ENCODE measurements at places on chromosomes 7 and 10.
A peak's percentile ranks its signal among the peaks of the same experiment; 100 is the strongest.

DNA sequence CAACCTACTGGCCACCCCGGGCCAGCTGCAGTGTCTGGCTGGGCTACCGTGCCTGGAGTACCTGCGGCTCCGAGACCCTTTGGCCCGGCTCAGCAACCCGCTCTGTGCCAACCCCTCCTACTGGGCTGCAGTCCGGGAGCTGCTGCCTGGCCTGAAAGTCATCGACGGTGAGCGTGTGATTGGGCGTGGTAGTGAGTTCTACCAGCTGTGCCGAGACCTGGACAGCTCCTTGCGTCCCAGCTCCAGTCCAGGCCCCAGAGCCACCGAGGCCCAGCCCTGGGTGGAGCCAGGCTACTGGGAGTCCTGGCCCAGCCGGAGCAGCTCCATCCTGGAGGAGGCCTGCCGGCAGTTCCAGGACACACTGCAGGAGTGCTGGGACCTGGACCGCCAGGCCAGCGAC is 4.2 kb downstream of the RARRES2 start:
- no peak for DNase-seq

DNA sequence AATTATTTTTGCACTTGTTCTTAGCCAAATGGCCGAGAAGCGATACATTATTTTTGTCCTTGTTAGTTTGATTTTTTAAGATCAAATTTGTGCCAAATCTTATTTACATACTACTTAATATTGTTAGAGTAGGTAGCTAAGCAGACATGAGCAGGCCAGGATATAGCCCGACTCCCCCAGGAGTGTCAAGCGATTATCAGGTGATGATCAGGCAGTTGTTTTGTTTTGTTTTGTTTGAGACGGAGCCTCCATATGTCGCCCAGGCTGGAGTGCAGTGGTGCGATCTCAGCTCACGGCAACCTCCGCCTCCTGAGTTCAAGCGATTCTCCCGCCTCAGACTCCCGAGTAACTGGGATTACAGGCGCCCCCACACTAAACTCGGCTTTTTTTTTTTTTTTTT is 71.1 kb downstream of the LYZL2 start:
- DNase-seq: no peak

- no peak for DNase-seq
These were observed 27.6 kb downstream of the ERLIN1 start for GRCh38 chr10:100158044-100158805.

DNA sequence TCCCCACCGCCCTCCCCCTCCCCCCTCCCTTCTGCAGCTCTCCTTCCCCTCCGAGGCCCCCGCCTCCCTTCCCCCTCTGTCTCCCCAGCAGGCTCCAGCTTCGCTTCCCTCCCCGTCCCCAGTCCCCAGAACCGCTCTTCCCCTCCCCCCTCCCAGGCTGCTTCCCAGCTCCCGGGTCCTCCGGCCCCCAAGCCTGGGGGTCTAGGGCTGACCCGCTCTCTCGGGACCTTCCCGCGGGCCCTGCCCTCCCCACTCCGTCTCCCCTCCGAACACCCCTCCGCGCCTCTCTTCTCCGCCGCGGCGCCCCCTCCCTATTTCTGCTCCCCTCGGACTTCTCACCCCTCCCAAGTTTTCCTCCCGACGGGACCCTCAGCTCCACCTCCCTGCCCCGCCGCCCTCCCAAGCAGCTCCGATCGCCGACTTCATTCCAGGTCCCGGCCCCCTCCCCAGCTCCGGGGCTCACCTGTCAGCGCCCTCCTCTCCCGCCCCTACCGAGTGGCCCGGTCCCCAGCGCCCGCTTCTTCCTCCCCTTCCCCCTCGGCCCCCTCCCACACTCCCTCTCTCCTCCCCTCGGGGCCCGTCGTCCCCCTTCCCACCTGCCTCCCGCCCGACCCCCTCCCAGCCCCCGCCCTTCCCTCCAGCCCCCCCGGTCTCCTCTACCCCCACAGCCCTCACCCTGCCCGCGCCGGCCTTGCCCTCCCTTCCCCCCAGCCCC is 990 bp downstream of the ZNF467 start:
- no peak for DNase-seq

GRCh38 chr7:30369879-30370278 is 85.5 kb downstream of the ZNRF2 start:
- DNase-seq: no peak

DNA sequence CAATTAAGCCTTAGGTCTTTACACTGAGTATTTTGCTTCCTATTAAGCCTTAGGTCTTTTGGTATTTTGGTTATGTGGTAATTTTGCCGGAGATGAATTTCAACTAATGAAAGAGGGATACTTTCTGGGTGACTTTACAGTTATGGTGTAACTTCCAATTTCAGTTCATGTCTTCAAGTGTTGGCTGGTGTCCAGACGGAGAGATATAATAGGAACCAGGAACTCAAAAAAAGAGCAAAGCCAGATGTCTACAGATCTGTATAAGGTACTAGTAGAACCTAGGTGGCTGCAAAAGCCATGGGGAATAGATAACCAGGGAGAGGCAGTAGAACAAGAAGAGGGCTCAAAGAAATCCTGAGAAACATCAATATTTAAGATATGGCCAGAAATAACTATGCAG is 12.3 kb downstream of the ERCC6 start:
- peak; percentile 88 for DNase-seq

DNA sequence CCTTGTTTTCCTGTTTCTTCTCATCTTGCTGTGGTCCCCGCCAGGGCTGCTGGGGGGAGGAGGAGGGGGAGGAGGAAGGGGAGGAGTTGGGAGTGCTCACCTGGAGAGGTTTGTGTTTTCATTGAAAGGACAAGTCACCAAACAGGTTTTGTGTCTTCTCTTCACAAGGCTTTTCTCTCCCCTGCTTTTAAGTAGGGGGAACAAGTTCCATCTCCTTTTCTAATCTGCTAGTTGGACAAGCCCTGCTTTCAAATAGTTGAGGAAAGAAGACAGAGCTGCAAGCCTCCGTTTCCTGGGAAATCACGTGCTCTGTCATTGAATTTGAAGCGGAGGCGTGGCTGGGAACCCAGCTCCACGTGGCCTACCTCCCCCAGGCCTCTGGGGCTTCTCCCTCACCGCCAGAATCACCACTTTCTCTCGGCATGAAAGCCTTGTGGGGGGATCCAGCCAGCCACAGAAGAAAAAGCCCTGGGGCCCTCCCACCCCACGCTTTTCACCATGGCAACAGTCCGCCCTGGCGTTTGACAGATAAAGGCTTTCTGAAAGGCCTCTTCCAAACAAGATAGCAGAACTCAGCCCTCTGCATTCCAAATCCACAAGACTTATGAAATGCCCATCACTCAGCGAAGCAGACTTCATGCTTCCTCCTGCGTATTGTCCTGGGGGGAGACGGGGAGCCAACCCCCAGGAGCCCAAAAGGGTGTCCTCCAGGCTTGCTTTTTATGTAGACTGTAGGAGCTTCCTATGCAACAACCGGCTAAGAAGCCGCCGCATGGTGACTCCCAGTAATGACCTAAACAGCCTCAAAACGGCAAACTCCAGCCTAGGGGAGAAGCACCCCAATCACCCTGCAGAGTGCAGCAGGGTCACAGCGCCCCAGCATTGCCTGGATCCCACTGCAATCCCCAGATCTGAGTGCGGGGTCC is 51.7 kb downstream of the PROSER2 start:
- DNase-seq: no peak

GRCh38 chr10:131702531-131703356 is 198.1 kb upstream of the PPP2R2D start:
- DNase-seq: no peak

- no peak for DNase-seq
These were observed 16.7 kb upstream of the FZD1 start for GRCh38 chr7:91247500-91247899.

DNA sequence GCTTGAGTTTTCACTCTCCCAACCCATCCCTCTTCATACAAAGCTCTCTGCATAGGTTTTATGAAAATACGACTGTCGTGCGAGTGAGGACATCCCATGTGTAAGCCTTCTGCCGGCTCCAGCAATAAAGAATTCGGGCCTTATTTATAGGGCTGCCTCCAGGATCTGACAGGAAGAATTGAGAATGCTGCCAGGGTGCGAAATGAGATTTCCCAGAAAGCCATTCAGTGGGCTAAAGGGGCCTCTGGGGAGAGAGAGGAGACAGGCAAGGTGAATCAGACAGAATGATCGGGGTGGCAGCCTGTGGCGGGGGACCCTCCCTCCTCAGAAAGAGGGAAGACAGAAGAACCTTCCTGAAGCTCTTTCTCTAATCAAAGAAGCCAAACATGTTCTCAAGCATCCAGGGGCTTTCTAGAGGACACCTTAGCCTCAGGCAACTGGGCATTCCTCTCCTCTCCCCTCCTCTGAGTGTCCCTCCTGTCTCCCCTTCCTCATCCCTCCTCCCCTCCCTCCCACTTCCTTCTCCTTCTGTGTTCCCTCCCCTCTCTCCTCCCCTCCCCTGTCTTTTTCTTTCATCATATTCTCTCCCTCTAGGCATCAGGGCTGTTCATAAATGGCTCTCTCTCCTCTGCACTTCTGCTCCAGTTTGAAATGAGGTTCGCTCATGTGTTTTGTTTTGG is 410.9 kb downstream of the TYW1 start:
- DNase-seq: no peak

DNA sequence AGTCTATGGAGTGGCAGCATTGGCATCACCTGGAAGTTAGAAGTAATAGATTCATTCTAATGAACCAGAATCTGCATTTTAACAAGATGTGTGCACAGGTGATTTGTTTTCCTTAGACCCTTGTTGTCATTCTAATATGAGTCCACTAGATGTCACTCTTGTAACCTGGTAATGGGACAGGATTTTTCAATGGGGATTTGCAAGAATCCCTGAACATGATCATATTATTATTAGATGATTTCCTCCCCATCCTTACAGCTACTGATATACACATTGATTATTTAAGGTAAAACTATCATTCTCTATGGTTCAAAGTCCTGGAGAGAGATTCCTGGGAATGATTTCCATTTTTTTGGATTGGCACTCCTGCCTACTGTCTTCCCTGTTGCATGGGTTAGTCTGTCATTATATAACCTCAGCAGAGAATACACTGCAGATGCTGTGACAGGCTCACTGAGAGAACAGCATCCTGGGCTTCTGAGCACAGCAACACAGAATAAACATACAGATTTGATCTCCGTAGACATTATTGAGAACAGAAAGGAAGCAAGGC is 194.9 kb downstream of the SUGCT start:
- DNase-seq: peak; percentile 66

DNA sequence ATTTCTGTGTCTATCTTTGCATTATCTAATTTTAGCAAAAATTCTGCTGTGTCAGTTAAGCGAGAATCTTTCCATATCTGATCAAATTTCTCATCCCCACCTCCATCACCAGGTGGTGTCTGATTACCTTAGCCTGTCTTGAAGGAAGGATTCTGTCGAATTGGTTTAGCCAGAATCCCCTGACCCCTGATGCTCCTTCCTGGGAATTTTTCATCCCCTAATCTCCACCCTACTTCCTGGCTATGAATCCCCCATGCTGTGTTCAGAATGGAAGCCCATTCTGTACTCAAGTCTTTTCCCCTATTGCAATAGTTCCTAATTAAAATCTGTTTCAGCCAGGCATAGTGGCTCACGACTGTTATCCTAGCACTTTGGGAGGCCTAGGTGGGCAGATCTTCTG is 216.1 kb downstream of the SKIDA1 start:
- DNase-seq: no peak

- no peak for DNase-seq
These were observed 63.6 kb downstream of the PKD1L1 start for GRCh38 chr7:47884675-47885074.

- DNase-seq: no peak
These were observed 27.4 kb upstream of the GDI2 start for GRCh38 chr10:5840314-5841307.

DNA sequence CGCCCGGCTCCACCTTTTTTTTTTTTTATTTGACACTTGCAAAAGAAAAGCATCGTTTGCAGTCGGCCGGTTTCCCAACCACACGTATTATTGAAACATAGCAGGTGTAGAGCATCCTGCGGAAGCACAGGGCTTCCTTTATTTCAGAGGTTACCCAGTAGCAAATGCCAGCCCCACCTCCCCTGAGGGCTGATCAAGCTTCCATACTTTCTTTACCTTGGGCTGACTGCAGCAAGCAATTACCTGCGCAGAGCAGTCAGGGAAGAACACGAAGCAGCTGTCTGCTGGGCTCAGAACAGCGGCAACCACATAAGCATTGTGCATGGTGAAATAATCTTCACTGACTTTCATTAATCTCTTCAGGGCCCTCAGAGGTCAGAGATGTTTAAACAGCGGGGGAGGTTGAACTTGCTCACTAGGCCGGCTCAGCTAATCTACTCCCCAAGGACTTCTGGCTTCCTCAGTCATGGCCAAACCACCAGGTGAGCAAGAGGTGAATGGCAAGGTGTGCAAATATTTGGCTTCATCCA is 784.7 kb upstream of the AUTS2 start:
- no peak for DNase-seq

GRCh38 chr7:66952343-66953043 is 31.5 kb downstream of the TMEM248 start:
- peak; percentile 50 for DNase-seq

- DNase-seq: no peak
These were observed 223.8 kb upstream of the KLF6 start for GRCh38 chr10:4008676-4009382.

GRCh38 chr7:98629001-98629431 is 11.9 kb downstream of the NPTX2 start:
- no peak for DNase-seq

DNA sequence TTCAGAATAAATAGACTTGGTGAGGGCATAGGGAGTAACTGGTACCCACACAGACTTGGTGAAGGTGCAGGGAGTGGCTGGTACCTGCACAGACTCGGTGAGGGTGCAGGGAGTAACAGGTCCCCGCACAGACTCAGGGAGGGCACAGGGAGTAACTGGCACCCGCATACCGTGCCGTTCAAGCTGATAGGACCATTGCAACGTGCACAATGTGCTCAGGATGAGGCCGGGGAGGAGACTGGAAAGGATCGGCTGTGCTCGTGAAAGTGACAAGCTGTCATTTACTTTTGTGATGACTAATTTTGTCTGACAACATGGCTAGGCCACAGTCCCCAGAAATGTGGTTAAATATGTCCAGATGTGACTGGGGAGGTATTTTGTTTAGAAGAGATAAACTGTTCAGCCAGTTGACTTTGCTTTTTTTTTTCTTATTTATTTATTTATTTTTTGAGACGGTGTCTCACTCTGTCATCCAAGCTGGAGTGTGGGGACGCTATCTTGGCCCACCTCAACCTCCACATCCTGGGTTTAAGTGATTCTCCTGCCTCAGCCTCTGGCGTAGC is 76.2 kb upstream of the NMT2 start:
- no peak for DNase-seq

GRCh38 chr7:120431016-120431415 is 158.0 kb downstream of the KCND2 start:
- no peak for DNase-seq

GRCh38 chr7:47896809-47897423 is 51.4 kb downstream of the PKD1L1 start:
- DNase-seq: no peak

- DNase-seq: no peak
These were observed 213.8 kb downstream of the DNAJB6 start for GRCh38 chr7:157550300-157551275.

DNA sequence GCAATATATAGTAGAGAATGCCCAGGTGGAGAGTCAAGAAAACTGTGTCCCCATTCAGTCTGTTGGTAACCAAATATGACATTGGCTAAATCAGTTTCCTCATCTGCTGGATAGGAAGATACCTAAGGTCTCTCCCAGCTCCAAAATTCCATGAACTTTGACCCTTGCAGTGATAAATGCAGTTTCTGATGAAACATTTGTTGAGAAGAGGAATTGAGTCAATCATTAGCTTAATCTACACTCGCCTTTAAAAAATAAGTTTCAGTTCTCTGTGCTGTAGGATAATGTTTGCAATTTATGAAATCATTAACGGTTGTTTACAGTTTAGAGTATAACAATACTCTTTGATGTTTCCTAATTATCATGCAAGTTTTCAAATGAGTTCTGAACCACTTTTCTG is 38.0 kb upstream of the SLC25A13 start:
- no peak for DNase-seq

- DNase-seq: no peak
These were observed 13.9 kb upstream of the PRXL2A start for GRCh38 chr10:80394358-80394916.
